ENCODE measurements at places on chromosomes 6 and 20. TPM values are rescaled to one million over a fixed set of nuclear protein-coding genes. Genes with fewer than 3 reads are reported as not detected.

Gene ADTRP
- 0.50 TPM for total RNA-seq

Gene OR2J3
- total RNA-seq, result not detected

Gene HLA-DOB
- 0.25 TPM for total RNA-seq

Gene LAMA2
- 17.0 TPM for total RNA-seq

Gene TUBB1
- 59.5 TPM for total RNA-seq

Gene MOG
- not detected for total RNA-seq

Gene POU3F2
- total RNA-seq, result not detected

Gene PRL
- not detected for total RNA-seq

Gene NKX2-4
- not detected for total RNA-seq

Gene IPCEF1
- 2.0 TPM for total RNA-seq

Gene SLC17A4
- 4.6 TPM for total RNA-seq

GRCh38 chr20:4681401-4681800 lies 40.3 kb upstream of the PRND start:
- no peak for DNase-seq

GRCh38 chr6:14857501-14857900 lies 388.4 kb upstream of the JARID2 start:
- no peak for DNase-seq

DNA sequence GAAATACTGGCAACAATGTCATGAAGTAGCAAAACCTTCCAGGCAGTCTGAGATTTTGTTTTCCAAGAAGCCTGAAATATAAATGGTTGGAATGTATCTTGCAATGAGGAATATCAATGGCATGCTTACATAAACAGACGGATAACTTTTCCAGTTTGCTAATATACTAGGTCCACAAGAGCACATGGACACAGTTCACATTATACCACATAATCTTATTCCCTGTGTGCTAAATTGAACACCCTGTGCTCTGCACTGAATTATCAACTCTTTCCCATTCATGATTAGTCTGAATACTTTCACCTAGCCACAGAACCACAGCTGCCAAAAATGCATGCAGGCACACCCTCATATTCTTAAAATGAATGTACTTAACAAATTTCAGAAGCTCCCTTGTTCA lies 274.3 kb downstream of the COL12A1 start:
- no peak for DNase-seq

- DNase-seq, result no peak
Measured at GRCh38 chr6:110509617-110510241, 33.3 kb upstream of the SLC22A16 start.

- peak; percentile 26 for DNase-seq
Measured at GRCh38 chr6:44149369-44150012, 9.1 kb upstream of the CAPN11 start.

DNA sequence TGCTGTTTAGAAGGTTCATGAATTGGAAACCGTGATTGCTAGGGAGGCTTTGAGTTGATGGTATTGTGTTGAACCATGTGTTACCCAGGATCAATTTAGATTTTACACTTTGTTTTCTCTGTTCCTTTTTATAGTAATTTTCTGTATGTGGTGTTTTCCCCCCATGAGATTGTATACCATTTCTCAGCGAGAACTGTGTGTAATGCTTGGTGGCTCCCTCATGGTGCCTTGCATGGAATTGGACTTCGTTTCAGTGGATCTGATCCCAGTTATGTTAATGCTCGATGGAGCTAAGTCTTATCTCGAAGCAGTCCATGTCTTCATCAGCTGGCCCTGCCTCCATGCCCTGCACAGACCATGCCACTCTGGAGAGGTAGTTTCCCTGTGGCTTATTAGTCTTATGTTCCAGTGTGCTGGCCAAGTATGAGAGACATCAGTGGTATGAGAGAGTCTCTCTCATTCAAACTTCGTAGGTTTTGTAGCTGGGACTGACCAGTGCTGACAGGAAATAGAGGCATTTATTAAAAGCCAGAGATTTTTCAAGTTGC lies 18.7 kb downstream of the PTPN1 start:
- no peak for DNase-seq

GRCh38 chr6:35067234-35067633 lies 73.9 kb downstream of the TCP11 start:
- DNase-seq, result no peak

DNA sequence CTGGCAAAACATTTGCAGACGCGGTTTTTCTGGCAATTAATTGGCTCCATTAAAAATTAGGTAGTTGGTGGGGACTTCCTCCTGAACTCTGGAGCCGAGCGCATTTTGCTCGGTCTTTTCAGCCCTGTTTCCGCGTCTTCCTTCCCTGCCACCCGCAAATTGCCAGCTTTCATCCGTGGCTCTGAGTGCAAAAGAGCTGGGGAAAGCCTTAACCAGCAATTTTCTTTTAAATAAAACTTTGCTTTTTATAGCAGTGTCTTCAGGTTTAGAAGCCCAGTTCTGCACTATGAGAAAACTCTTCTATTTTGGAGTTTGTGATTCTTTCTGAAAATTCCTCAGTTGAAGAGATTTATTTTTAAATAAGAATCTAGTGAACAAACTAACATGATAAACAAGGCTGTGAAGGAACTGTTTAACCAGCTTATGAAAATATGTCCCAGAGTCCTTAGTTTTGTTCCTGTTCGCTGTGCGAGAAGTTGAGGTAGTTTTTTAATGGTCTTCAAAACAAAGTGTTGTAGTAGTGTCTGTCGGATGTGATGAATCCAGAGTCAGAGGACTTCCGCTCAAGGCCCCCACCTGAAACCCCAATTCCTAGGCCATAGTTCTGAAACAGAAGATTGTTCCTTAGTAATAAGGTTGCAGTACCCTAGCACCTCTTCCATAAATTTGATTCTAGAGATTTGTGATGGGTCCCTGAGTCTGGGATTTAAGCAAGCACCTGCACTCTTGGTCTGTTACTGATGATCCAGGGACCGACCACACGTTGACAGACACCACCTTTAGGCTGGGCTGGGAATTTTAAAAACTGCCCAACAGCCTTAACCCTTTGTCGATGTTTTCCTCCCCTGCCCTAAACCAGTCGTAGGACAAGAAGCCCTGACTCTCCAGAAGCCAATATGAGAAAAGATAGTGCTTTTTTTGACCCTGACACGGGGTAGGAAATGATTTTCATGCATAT lies 950 bp downstream of the KCTD20 start:
- no peak for DNase-seq

GRCh38 chr6:170186941-170187668 lies 103.8 kb downstream of the DLL1 start:
- DNase-seq, result no peak

DNA sequence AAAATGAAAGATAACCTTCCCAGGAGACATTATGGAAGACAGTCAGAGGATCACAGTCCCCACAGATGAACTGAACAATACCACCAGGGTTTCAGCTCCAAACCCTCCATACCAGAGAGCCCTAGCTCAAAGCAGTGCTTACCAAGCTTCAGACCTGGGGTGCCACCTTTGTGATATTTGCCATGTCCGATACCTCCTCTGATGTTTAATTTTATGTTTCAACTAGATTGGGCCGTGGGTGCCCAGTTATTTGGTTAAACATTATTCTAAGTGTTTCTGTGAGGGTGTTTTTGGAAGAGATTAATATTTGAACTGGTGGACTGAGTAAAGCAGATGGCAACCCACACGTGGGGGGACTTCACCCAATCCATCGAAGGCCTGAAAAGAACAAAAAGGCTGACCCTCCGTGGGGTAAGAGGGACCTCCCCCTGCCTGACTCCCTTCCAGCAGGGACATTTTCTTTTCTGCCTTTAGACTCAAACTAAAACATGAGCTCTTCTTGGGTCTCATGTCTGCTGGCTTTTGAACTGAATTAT lies 11.8 kb downstream of the SCML4 start:
- DNase-seq, result peak; percentile 9

GRCh38 chr6:13683038-13683437 lies 28.6 kb downstream of the RANBP9 start:
- no peak for DNase-seq

- no peak for DNase-seq
Measured at GRCh38 chr20:49986049-49986448, 3.3 kb downstream of the SNAI1 start.

DNA sequence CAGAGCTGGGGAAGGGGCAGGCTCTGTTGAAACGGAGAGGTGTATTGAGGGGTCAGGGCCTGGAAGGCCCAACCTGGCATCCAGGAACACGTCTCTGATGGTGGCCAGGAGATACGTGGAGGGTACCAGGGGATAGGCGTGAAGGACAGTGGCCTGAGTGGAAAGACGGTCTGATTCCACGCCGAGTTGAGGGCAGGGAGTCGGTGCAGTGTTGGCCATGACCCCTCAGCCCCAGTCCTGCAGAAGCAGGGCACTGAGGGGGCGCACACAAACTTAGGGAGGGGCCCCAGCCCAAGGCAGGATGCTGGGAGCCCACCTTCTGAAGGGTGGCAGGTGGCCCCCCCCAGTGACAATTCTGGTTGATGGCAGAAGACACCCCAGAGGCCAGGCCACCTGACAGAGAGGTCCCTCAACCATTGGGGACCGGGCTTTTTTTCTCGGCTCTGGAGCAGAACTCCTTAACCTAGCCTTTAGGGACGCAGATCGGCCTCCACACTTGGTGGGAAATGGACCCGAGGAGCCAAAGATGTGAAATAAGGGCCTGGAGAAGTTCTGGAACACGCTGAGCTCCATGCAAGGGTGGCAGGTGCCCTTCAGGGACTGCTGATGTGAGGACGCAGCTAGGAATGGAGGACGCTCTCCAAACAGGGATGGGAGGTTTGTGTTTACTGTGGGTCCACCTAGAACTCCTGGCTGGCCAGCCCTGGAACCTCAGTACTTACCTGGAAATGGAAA lies 91.0 kb downstream of the TMEM242 start:
- no peak for DNase-seq

DNA sequence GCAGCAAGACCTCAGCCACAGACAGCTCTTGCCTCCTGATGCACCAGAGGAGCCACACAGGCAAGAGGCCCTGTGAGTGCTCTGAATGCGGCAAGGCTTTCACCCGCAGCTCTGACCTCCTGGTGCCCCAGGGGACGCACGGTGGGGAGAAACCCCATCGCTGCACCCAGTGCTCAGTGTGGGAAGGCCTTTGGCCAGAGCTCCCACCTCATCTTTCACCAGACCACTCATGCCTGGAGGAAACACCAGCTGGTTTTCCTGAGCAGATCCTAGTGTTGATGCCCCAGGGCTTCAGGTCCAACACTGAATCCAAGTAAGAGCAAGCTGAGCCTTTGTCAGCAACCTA lies 37.0 kb upstream of the XRN2 start:
- DNase-seq, result no peak

GRCh38 chr20:62716941-62717310 lies 8.3 kb downstream of the NTSR1 start:
- DNase-seq, result no peak

GRCh38 chr6:7341989-7342742 lies 29.2 kb upstream of the SSR1 start:
- no peak for DNase-seq

DNA sequence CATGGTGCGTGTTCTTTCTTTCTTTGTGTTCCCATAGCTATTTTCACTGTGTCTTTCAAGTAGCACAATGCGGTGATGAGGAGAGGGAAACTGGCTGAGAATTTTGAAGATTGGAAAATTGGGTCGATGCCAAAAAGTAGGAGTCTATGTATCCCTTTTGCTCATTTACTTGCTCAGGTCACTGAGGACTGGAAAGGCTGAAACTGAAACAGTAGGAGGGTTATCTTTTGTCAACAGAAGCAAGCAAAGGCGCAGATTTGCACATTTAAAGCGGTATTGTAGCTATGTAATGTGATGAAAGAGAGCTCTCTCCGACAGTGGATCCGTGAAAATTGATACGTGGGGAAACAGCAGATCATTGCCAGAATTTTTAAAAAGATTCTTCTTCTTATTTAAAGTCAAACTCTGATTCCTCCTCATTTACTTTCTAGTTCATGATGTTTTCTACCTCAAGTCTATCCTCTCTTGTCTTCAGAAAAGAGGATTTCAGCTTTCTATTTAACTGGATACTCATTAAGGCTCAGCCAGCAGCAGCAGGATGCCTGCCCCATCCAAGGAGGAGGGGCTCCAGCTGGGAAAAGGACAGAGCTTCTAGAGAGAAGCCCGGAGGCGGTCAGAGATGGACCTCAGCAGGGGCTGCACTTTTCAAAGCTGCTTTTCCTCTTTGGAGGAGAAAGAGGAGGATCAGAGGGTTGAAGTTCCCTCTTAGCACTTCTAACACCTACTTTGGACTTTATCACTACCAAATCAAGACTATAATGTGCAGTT lies 15.9 kb upstream of the FYN start:
- no peak for DNase-seq

DNA sequence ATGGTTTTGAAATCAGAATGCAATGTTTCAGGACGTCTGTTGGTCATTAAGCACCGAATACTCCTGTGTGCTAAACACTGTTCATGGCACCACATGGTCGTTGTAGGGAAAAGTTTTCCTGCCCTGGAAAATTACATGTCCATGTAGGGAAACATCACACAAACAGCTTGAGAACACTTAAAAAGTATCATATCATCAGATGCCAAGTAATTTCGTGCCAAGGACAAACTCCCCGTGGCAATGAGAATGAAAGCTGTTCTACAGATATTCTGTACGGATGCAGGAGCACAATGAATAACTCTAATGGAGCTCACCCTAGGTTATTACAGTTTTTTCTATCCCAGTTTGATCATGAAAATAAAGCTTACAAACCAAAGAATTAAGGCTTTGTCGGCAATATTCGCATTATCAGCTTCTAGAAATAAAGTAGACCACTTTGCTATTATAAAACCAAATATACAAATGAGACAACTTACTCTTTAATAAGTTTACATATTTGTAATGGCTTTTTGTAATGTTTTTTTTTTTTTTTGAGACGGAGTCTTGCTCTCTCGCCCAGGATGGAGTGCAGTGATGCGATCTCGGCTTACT lies 4.6 kb upstream of the DST start:
- no peak for DNase-seq

DNA sequence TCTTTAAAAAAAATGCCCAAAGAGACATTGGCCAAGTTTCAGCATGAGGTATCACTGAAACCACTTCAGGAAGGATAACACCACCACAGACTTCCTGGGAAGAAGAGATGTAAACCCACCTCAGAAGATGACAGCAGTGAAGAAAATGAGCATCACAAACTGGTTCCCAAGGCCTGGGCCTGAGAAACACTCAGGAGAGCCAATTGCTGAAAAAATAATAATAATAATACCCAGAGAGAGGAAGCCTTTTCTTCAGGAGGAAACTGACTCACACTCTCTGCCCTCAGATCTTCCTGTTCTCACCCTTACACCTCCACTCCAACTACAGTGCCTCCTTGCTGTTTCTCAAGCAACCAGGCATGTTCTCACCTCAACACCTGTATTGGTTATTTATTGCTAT lies 68.1 kb upstream of the MAFB start:
- DNase-seq, result no peak

GRCh38 chr20:37265152-37265551 lies 3.5 kb upstream of the GHRH start:
- no peak for DNase-seq
